CD4-positive, alpha-beta T cell treated with Interleukin-6 at 100 ng/mL for 8 hours (primary cell): ENCODE measurements at places on chromosomes 16 and 17.

DNA sequence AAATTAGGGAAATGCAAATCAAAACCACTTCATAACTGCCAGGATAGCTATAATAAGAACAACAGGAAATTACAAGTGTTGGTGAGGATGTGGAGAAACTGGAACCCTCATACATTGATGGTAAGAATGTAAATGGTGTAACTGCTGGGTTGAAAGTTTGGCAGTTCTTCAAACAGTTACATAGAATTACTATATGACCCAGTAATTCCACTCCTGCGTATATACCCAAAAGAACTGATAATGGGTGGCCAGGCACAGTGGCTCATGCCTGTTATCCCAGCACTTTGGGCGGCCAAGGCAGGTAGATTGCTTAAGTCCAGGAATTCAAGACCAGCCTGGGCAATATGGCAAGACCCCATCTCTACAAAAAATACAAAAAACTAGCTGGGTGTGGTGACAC is 4.5 kb upstream of the CMTM4 start:
- DNase-seq: no peak

- DNase-seq: no peak
Observed at GRCh38 chr16:27795992-27796614, 246.2 kb downstream of the KATNIP start.

- peak; percentile 8 for DNase-seq
Observed at GRCh38 chr17:28811651-28812090, 30.9 kb downstream of the FAM222B start.

- peak; percentile 52 for DNase-seq
Observed at GRCh38 chr17:50056217-50056960, 479 bp downstream of the ITGA3 start.
